CD8-positive, alpha-beta memory T cell (primary cell): ENCODE measurements at places on chromosomes 2 and 18. TPM values are rescaled to one million over a fixed set of nuclear protein-coding genes. Genes with fewer than 3 reads are reported as not detected.

GAREM2 gene
- total RNA-seq: 3.2 TPM

STPG4 gene
- not detected for total RNA-seq

- no peak for DNase-seq
These were observed 17.9 kb upstream of the DSG3 start for GRCh38 chr18:31429623-31430022.

GRCh38 chr2:195319548-195320412, 337.2 kb upstream of the SLC39A10 start:
- no peak for DNase-seq

HOXD10 gene
- not detected for total RNA-seq

- no peak for DNase-seq
These were observed 420.8 kb upstream of the SPHKAP start for GRCh38 chr2:228602288-228602687.

DNA sequence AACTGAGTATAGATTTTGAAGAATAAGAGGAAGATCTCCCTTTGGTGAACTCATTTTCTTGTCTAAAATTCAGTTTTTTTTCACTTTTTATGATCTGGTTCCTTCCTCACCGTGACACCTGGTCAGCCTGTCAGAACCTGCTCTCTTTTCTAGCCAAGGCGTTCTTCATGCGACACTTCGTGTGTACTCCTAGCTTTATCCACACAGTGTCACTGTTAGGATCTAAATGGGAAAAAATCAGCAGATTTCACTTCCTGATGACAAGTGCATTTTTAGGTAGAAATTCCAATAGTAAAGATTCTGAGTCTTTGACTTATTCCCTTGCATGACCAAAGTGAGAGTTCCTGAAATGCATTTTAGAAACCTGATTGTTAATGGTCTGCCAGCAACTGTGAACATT, 89.8 kb downstream of the KLHL14 start:
- no peak for DNase-seq

DNA sequence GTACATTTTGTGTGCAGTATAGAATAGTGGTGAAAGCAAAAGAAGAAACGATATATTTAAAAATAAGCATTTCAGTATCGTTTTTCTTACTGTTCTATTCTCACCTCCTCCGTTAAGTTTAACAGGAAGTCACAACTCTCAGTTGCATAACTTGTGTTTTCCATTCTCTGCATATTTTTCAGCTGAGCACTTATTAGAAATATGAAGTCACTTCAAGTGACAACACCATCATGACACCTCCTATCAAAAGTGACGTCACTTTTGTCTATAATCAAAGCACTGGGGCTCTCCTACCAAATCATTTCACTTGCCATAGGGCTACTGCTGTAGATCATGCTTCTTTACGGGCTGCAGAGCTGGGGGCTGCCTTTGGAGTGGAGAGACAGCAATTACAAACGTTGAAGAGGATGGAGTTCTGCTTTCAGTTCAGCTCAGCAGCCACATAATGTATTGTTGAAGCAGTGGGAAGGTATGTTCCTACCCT, 36.3 kb downstream of the STAT4 start:
- no peak for DNase-seq

DNA sequence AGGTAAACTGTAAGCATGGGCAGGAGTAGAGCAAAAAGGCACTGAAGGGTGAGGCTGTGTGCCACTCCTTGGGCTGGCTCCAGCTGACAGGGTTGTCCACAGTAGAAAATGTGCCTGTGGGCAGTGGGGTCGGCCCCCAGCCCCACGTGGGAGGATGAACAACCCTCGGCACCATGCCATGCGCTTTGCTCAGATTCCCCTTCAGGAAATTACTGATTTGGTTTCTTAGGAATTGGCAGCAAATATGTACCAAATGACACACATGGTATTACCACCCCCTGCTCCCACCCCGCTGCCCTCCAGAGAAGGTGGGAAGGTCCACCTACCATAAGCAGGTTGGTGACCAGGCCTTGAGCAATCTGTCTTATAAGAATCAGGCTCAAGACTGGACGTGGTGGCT, 13.6 kb downstream of the ADCY3 start:
- DNase-seq: no peak

- DNase-seq: no peak
These were observed 98.4 kb downstream of the SCG2 start for GRCh38 chr2:223503746-223504145.

EFEMP1 gene
- total RNA-seq: not detected

DNA sequence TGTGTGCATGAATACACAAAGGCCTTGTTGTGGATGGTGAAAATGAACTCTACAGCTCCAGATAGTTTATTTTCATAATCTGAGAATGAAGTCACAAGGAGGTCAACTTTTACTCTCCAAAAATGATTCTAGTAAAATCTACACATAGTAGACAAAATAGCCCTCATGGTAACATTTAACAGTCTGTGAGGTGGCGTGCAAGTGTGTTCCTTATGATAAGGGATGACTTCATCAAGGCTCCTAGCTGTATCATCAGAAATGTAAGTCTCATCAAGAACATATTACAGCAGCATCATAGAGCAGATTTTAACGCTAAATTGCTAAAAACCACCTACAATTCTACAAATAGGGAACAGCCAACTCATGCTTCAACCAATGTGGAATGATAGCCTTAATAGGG, 72.3 kb upstream of the RIOK3 start:
- no peak for DNase-seq

ABCG5 gene
- total RNA-seq: not detected

- DNase-seq: no peak
These were observed 142.4 kb downstream of the DDX1 start for GRCh38 chr2:15733867-15734673.

- DNase-seq: peak; percentile 58
These were observed 56.0 kb downstream of the TEX44 start for GRCh38 chr2:231648579-231649174.

GRCh38 chr18:78090584-78090983, 840.9 kb downstream of the GALR1 start:
- DNase-seq: no peak

DNA sequence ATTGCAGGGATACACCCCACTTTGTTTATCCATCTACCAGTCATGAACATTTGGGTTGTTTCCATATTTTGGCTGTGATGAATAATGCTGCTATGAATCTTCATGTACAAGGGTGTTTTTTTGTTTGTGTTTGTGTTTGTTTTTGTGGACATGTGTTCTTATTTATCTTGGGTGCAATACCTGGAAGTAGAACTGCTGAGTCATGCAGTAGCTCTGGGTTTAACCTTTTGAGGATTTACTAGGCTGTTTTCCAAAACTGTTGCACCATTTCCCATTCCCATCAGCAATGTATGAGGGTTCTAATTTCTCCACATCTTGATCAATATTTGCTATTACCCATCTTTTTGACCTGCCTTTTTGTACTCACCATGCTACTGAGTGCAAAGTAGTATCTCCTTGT, 140.0 kb upstream of the CYP1B1 start:
- DNase-seq: no peak

DSG1 gene
- not detected for total RNA-seq

- no peak for DNase-seq
These were observed 184.5 kb upstream of the LRP1B start for GRCh38 chr2:142315346-142315745.

BOLL gene
- total RNA-seq: not detected

GRCh38 chr2:218418321-218418716, 604 bp upstream of the VIL1 start:
- DNase-seq: no peak

DNA sequence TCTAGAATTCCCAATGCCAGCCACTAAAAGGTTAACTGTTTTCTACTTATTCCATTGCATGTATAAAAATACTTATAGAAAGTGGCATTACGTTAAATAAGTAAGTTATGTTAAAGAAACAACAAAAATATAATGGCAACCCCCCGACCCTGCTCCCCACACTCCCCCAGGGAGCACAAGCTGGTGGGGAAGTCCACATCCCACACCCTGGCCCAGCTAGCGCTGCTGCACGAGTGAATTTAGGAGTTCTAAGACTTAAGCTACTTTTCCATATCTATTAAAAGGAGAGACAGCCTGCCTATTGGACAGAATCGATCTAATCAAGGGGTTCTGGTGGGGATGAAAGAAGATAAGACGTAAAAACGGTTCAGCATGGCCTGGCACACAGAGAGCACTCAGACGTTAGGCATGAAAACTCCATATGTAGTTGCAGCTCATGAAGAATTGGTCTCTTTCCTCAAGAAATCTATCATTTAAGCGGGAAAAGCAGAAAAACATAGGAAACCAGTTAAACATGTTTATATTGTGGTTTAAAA, 16.6 kb downstream of the HJURP start:
- no peak for DNase-seq

DNA sequence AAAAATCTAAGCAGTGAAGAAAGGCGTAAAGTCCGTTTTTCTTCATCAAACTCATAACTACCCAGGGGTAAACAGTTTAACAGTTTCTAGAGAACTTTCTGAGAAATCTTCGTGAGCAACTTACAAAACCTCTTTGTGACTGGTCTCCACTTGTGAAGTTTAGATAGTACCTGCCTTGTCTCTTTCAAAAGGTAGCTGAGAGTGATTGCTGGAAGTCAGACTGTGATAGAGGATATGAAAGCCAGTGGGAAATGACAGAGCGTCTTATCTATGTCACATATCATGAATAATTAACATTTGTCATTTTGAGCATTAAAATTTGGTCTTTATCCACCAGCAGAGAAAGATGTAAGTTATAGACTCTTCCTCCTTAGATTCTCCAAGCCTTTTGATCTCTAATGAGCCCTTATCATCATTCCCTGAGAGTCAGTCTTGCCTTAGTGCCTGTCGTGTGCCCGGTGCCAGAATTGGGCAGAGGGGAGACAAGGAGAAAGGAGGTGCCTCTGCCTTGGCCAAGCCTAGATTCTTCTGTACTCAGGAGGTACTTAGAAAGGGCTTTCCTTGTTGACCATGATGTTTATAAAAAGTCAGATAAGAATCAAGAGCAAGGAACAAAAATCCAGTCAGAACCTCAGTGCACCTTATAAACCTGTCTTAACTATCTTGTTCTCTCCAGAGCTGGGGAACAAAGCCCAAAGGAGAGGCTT, 205.1 kb upstream of the EPAS1 start:
- DNase-seq: no peak

GRCh38 chr2:127074358-127074757, 32.6 kb downstream of the BIN1 start:
- no peak for DNase-seq

- DNase-seq: no peak
These were observed 74.9 kb upstream of the TAF1B start for GRCh38 chr2:9768388-9768787.

- no peak for DNase-seq
These were observed 784.9 kb downstream of the EPHA4 start for GRCh38 chr2:220787251-220787650.

DNA sequence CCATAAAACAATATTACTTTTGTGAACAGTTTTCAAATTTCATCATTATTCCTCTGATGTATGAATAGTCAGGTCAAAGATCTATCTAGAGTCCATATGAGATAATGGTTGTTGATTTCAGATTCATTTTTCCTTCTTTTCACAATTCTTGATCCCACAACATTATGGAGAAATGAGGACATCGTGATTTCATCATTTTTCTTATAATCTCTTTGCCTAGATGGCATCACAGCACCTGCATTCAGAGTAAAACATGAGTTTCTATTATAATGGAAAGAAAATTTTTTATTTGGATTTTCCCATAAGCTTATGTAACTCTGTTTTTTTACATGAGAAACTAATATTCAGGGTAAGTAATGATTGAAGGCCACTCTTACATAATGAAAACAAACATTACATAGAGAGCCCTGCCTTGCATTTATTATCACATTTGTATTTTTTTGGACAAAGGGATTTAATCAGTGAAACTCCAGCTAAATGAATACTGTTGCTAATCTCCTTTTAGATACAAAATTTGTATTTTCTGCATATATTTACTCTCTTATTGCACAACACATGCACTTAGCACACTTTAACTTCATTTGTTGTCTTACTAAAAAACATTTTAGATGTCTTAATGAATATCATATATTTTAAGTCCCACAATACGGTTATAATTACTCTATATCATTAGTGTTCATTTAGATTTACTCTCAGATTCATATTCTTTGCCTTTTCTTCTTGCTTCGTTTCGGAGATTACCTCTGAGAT, 188.4 kb upstream of the KYNU start:
- DNase-seq: no peak

DNA sequence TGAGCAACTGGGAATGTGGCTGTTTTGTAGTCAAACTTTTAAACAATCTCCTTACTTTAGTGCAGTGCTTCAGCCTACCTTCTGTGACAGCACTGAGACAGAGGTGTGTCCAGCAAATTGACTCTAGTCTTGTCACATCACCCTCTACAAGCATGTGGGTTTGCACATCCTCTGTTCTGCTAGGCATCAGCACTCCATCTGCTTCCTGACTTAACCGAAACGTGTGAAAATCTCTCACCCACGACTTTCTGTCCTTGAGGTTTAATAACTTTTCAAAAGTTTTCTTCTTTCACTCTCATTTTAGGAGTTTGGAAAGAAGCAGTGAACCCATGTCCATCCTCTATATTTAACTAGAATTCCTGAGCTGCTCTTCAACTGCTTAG, 42.6 kb downstream of the TTR start:
- peak; percentile 6 for DNase-seq

ACTR2 gene
- 294 TPM for total RNA-seq

- no peak for DNase-seq
These were observed 82.2 kb upstream of the ID2 start for GRCh38 chr2:8599421-8600242.

DNA sequence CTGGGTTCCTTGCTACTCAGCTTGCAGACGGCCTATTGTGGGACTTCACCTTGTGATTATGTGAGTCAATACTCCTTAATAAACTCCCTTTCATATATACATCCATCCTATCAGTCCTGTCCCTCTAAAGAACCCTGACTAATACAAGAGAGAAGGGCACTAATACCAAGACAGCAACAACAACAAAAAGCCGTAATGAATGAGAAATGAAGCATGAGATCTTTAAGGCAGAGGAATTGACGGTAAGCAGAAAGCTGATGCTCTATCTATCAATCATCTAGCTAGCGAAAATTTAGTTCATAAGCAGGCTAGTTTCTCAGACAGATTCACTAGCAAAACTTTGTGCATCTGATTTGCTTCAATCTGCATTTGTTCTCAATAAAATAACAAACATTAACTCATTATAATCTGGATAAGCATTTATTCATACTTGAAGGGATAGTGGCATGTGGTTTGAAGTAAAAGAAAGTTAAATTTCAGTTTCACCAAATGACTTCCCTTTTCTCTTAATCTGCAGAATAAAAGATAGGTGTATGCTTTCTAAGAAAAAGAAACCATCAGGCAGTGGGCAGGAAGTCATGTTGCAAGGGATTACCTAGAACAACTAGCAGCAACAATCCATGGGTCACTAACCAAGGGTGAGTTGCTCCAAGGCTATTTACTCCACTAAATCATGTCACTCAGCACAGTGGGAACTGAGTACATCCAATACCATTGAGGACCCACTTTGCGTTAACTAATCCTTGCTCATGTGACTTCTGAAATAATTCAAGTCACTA, 376.5 kb downstream of the TMEM182 start:
- no peak for DNase-seq
